H4 (cell line): ENCODE measurements at places on chromosomes 1 and 21.

- peak; percentile 73 for DNase-seq
Measured at GRCh38 chr1:23718482-23718881, 24.8 kb upstream of the ELOA start.

DNA sequence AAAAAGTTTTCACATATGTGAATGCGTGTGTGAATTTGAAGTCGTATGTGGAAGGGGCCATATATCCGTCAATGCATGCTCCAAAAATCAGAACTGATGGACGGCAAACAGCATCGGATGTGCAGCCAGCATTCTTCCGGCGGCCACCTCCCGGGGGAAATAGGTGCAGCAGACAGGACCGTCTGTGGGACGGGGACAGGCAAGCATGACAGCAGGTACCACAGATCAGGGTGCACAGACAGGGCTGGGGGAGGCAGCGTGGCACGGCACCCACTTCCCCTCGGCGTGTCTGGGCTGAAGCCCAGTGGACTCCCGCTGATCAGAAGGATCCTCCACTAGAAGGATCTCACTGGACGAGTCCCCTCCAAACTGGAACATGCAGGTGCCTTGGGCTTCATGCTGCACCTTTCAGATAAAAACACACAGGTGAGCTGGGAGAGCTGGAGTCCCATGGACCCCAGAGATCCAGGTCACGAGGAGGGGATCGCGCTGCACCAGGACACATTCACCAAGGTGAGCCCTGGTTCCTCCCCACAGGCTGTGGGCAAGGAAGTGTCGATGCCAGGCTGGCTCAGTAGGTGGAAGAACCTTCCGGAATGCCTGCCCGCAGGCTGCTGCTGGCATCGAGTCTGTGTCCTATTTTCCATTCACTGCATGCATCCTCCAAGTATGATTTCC, 25.3 kb downstream of the PDE9A start:
- no peak for DNase-seq

DNA sequence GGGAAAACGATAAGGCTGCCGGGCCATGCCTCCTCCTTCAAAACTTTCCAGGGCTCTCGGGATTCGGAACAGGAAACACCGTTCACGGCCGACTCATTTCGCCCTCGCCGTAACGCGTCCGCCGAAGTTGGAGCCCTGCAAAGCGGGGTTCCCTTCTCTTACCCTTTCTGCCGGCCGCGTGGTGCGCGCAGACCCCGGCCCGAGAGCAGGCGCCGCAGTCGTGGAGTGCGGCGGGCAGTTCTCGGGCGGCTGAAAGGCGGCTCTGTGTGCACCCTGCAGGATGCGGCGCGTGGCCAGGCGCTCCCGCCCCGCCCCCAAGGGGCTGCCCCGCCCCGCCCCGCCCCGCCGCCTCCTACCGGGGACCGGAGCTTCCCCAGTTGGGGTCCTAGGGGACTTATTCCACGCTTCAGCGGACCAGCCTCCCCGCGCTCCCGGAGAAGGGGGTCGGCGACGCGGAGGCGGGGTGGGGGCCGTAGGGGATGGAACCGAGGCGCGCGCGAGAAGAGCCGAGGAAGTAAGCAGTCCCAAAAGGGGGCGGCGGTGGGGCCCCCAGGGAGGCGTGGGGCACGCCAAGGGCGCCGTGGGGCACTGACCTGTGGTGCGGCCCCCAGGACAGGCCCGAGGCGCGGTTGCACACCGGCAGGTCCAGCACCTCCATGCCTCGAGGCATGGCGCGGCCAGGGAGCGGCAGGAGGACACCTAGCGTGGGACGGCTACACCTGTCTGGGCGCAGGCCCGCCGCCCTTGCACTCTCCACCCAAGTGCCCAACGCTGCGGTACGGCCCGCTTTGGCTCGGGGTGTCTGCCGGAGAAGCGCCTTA, at the start of gene MCOLN2:
Gene MCOLN2, minus strand, starts transcription at position 268 of the 821 bp plus-strand sequence. Its CDS starts 241 bp downstream, at position 27.
- DNase-seq = no peak

GRCh38 chr1:153510984-153511410, 24.8 kb downstream of the S100A6 start:
- peak; percentile 75 for DNase-seq

DNA sequence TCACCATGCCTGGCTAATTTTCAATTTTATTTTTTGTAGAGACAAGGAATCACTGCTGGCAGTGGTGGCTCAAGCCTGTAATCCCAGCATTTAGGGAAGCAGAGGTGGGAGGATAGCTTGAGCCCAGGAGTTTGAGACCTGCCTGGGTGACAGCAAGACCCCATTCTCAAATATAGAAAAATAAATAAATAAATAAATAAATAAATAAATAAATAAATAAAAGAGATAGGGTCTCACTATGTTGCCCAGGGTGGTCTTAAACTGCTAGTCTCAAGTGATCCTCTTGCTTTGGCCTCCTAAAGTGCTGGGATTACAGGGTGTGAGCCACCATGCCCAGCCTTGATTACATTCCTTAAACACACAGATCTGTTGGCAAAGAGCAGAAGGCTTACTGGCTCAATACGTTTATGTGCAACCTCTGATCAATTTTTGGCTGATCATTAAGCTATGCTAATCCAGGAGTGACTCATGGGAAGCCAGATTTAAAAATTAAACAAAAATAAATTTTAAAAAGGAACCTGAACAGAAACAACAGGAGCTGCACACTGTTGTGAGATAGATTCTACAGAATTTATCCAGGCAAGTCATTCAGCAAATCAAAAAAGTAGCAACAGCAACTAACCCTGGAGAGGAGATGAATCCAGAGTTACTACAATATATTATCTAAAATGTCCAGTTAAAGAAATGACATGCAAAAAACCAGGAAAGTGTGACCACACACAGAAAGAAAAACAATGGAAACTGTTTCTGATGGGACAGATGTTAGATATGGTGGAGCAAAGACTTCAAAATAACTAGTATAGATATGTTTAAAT, 79.4 kb downstream of the RPE65 start:
- no peak for DNase-seq

GRCh38 chr1:219329578-219329977, 155.9 kb downstream of the LYPLAL1 start:
- DNase-seq = no peak

DNA sequence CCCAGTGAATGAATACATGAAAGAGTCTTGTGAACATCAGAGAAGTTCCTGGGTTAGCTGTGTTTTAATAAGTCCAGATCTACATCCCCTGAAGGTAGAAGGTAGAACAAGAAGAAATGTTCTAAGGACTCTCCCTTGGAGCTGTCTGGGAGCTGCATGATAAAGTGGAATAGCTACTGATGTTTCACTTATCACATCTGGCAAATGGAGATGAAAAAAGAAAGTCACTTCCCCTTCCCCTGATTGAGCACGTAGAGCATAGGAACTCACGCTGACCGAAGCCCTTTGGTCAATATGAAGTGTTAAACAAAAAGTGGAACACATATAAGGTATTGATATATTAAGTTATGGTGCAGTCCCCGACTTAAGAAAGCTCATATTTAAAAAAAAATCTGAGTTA, 53.2 kb upstream of the PARP1 start:
- no peak for DNase-seq

DNA sequence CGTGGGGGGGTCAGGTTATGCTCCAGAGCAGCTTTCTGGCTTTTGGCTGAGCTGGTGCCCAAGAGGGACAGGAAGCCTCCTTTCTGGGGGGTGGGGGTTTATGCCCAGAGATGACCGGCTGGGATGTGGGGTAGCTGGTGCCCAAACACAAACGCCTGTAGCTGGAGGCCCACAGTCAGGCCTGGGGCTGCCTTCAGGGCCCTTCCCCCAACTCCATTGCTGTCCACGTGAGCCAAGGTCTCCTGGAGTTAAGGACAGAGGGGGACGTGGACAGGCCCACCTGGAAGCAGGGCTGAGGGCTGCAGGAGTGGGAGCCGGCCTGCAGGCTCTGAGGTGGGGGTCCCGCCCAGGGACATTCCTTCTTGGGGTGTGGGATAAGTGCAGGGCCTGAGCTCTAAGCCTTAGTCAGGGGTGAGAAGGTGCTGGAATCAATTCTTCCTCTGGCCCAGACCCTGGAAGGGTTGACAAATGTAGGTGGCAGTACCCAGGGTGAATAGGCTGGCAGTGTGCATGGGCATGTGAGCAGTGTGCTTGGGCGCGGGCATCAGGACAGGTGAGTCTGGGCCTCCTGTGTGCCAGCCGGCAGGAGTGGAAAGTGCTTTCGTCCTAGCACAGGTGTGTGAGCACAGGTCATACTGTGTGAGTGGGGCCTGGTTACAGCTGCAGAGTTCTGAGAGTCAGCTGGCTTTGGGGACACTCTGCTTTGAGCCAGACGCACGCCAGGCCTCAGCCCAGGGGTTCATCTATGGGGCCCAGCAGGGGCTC, 6.8 kb downstream of the CPLANE2 start:
- DNase-seq = no peak

GRCh38 chr1:201156346-201156745, 2.1 kb upstream of the TMEM9 start:
- no peak for DNase-seq

DNA sequence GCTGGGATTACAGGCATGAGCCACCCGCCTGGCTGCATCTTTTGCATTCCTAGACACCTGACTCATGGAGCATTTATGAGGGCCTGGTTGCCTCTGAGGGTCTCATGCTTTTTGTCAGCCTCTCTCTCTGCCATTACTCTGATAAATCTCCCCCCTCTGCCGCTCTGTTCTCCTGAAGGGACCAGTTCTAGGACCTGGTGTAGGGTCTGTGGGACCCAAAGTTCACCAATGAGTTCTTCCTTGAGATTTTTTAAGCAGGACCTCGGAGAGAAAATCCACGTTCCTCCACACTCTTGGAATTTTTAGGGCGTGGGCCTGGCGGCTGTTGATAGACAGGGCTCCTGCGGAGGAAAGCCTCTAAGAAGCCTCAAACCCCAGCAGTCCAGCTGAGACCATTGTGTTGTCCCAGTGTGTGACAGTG, 91.9 kb upstream of the ERRFI1 start:
- DNase-seq = no peak

GRCh38 chr1:79043506-79043905, 37.0 kb upstream of the ADGRL4 start:
- no peak for DNase-seq

- no peak for DNase-seq
Measured at GRCh38 chr1:218281285-218281684, 3.8 kb upstream of the RRP15 start.

GRCh38 chr1:14786109-14786675, 187.7 kb downstream of the KAZN start:
- no peak for DNase-seq

DNA sequence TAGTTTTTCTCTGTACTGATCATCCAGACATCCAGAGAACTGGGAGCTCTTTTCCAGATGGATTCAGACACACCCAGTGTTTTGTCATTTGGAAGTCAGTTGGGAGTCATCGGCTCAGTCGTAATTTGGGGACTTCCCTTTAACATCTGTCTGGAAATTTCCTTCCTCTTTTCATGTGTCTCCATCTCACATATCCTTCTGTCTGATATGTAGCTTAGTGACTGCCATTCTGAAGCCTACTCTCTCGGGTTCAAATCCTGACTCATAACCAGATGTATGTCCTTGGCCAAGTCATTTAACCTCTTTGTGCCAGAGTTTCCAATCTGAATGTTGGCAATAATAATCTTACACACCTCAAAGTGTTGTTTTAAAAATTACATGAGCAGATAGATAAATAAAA, 3.0 kb downstream of the MORC3 start:
- no peak for DNase-seq

DNA sequence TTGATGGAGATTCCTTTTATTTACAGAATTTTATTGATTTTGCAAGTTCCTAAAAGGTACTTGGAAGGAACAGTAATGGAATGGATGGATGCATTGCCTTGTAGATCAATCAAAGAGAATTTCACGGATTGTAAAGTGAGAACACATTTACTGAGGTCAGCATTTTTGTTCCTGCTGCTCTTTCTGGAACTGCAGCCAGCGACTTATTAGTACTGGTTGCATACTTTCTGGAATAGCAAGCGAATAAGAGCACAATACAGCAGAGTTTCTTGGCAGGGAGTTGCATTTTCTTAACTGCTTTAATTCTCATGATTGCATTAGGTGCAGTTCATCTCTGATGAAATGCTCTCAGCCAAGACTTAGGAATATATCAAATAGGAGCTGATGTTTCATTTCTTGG, 106.1 kb upstream of the CHODL start:
- no peak for DNase-seq

GRCh38 chr1:206738370-206739366, 31.9 kb upstream of the IL19 start:
- DNase-seq = peak; percentile 29

- peak; percentile 31 for DNase-seq
Measured at GRCh38 chr21:38434913-38435533, 63.3 kb downstream of the ERG start.

GRCh38 chr21:38777531-38777930, 28.2 kb upstream of the ETS2 start:
- no peak for DNase-seq

GRCh38 chr1:180385144-180385543, 117.2 kb downstream of the ACBD6 start:
- no peak for DNase-seq

- no peak for DNase-seq
Measured at GRCh38 chr1:65207317-65207716, 59.3 kb downstream of the AK4 start.

DNA sequence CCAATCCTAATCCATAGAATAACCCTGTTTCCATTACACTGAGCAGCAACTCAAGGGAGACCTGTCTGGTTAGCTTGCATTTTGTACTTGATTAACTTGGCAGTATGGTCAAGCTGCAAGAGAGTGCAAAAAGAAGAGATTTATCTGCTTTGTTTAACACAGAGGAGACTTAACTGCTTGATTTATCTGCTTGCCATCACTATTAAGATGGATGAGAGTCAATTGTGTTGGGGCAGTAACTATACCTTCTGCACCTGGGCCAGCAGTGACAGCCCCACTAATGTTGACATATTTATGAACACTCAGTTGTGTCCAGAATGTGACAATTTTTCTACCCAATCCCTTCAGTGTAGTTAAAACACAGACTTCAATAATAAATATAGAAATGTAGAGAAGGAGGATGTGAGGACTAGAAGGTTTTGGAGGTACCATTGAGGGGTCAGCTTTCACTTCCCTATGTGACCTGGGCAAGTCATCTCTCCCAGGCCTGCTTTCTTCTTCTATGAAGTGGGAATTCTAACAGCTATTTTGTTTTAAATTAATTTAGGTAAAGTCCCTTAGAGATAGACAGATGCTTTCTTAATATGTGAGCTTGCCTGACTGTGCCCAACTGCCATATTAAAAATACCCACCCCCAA, 159.1 kb upstream of the KCNK2 start:
- DNase-seq = no peak

GRCh38 chr1:33120436-33121231, 39.7 kb downstream of the AZIN2 start:
- DNase-seq = peak; percentile 3

GRCh38 chr1:182617734-182618351, 13.7 kb upstream of the RGS16 start:
- DNase-seq = peak; percentile 62
